ENCODE measurements at places on chromosomes 12 and 14.

DNA sequence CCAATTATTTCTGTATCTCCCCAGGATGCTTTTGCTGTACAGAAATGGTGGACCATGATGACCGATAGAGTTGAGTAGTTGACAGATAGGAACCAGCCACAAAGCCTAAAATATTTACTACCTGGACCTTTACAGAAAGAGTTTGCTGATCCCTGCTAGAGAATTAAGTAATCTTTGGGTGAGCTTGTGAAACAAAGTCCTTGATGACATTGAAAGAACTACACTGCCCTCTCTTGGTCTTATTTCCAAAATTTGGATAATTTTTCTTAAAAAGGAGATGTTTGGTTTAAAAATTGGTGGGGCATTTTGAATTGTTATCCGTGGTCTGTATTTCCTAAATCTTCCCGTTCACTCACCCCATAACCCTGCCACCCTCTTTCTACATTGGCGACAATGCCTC is 13.7 kb upstream of the TCTN1 start:
- peak; percentile 5 for DNase-seq

DNA sequence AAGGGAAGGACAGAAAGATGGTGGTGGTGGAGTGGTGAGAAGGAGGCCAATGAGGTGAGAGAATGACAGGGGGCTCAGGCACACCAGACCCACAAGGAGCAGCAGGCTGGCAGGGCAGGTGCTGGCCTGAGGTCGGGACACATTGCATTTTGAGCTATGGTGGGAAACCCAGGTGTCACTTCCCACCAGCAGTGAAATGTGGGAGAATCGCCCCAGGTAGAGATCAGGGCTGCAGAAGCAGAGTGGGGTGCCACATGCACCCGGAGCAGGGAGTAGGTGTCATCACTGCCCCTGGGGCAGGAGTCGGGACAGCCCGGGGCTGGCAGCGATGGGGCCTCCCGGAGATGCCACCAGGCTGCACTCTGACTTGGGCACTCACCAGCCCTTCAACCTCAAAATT is 315.8 kb downstream of the BCL11B start:
- no peak for DNase-seq

GRCh38 chr12:62802984-62803383 is 132.0 kb downstream of the PPM1H start:
- DNase-seq = no peak

- DNase-seq = no peak
Observed at GRCh38 chr14:95255013-95255412, 64.7 kb downstream of the CLMN start.

- no peak for DNase-seq
Observed at GRCh38 chr12:127191129-127191528, 1075.8 kb upstream of the TMEM132C start.

DNA sequence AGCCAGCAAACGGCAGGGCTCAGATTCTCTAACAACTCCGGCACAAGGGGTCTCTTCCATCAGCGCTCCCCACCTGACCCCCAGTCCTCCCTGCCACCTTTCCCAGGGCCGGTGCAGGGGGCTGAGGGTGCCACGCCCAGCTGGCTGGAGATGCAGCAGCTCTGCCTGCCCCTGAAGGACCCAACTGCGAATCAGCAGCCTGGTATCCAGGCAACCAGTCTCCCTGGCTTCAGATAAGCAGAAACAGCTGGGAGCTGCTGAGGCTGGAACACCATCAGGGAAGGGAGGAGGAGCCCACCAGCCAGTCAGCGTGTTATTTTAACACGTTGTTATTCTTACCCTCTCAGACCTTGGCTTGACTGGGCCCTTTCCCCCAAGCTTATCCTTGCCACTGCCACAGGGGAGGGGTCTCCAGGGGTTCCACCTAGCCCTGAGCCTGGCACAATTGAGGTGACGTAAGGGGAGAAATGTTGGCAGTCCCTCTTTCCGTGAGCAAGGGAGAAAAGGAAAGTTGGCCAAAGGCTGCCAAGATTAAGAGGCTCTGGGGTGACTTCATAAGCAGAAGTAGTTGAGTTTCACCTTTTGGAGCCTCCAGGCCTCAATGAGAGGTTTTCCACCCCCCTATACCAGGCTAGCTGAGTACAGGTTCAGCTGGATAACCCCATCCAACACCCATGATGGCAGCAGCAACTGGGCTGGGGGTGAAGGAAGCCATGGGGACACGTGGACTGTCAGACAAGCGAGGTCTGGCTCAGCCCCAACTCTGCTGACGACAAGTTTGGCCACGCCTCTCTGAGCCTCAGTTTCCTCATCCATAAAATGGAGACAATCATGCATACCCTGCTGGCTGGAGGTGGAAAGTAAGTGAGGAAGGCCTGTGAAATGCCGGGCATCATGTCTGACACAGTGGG is 91.1 kb downstream of the IRF2BPL start:
- DNase-seq = peak; percentile 86

DNA sequence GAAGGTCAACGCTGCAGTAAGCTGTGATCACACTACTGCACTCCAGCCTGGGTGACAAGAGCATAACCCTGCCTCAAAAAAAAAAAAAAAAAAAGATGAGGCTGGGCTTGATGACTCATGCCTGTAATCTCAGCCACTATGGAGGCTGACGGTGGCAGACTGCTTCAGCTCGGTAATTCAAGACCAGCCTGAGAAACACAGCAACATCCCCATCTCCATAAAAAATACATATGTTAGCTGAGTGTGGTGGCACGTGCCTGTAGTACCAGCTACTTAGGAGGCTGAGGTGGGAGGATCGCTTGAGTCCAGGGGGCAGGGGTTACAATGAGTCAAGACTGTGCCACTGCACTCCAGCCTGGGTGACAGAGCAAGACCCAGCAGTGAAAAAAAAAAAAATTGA is 50.4 kb downstream of the GXYLT1 start:
- DNase-seq = no peak

- DNase-seq = no peak
Observed at GRCh38 chr14:45104561-45104960, 20.6 kb downstream of the PRPF39 start.

DNA sequence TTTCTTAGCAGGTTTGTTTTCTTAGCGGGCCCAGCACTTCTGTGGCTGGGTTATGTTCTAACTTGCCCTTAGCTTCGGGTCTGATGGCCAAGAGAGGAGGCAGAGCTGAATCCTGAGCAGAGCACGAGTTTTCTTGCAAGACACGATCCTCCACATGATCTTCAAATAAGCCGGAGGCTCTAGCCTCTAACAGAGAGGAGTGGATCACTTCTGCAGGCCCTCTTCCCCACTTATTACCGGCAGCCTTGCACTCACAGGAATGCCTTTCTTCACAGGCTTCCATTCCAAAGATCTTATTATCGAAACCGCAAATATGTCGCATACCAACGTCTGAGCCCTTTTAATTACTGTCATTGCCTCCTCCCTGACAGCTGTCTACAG is 79.5 kb downstream of the SINHCAF start:
- no peak for DNase-seq

- no peak for DNase-seq
Observed at GRCh38 chr14:69876221-69876847, 2.9 kb upstream of the SMOC1 start.

- no peak for DNase-seq
Observed at GRCh38 chr12:578748-579419, 84.4 kb downstream of the NINJ2 start.

DNA sequence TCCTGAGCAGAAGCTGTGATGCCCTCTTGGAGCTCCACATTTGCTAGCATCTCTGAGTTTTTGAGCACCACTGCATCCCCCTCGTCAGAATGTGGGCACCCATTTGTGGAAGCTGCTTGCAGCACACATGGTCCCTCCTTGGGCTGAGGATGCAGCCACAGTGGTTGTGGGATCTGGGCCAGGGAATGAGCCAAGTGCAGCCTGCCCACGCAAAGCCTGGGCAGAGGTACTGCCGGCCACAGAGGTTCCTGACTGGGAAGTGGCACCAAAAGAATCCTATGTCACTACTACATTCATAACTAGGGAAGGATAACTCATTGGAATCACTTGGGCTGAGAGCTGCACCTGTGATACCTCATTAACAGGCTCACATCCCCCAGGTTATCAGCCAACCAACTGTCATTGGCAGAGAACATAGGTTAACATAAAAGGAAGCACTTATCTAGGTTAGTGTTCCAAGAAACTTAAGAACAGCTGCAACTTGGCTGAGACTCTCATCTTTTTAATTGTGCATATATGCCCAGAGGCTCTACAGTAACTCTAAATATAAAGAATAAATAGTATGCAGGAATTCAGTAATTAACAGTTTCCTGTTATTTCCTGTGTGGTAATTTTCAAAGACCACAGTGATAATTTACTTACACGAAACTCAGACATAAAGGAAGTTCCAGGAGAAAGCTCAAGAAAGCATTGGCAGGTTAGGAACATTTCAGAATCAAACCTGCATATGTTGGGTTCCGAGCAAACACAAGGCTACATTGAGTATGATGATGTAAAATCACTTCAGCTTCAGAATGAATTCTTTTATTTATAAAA is 145.3 kb downstream of the BCAT1 start:
- DNase-seq = no peak

DNA sequence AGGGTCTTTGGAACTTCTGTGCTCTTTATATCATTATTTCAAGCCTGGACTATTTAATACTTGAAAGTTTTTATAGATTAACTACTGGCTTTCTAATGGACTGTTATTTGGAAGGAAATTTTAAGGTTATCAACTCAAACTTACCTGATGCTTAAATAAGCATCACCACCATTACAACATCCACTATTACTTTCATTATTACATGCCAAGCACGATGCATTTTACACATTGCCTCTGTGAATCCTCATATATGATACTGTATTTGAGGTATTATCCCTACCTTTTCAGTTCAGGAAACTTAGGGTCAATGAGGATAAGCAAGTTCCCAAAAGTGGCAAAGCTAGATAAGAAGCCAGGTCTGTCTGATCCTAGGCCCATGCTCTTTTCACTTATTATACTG is 12.4 kb downstream of the ZBTB1 start:
- DNase-seq = no peak

GRCh38 chr14:59358102-59358501 is 107.1 kb downstream of the GPR135 start:
- no peak for DNase-seq

GRCh38 chr14:97218691-97219430 is 421.7 kb downstream of the VRK1 start:
- no peak for DNase-seq

- no peak for DNase-seq
Observed at GRCh38 chr14:68834816-68835215, 41.9 kb upstream of the ZFP36L1 start.

GRCh38 chr12:48542300-48542928 is 17.0 kb downstream of the OR8S1 start:
- no peak for DNase-seq

GRCh38 chr12:46442738-46443137 is 70.2 kb upstream of the SLC38A2 start:
- DNase-seq = no peak
